Mammary microvascular endothelial cell (primary cell): ENCODE measurements at places on chromosomes 6 and 20. TPM values are rescaled to one million over a fixed set of nuclear protein-coding genes. Genes with fewer than 3 reads are reported as not detected.

Gene MBOAT1
- total RNA-seq, result 4.9 and 6.2 TPM in 2 replicates

Gene PKIB
- total RNA-seq, result 0.15 TPM in 1 of 2 replicates, not detected in the other

Gene EYA4
- total RNA-seq, result 0.33 TPM in 1 of 2 replicates, not detected in the other

Gene PCK1
- not detected in 2 replicates for total RNA-seq

Gene CDH26
- total RNA-seq, result under 0.01 TPM in 1 of 2 replicates, not detected in the other

Gene SYS1
- total RNA-seq, result 21.4 and 29.5 TPM in 2 replicates

Gene GPR6
- not detected in 2 replicates for total RNA-seq

Gene DSN1
- total RNA-seq, result 32.4 and 32.8 TPM in 2 replicates

Gene WRNIP1
- total RNA-seq, result 53.2 and 61.8 TPM in 2 replicates

Gene ADAM33
- total RNA-seq, result not detected in 2 replicates

Gene C2
- total RNA-seq, result not detected in 2 replicates

Gene SYNDIG1
- total RNA-seq, result not detected in 2 replicates

Gene GSTA2
- total RNA-seq, result not detected in 2 replicates

Gene PPIL4
- total RNA-seq, result 19.1 and 19.3 TPM in 2 replicates

Gene ADGB
- total RNA-seq, result not detected in 2 replicates

Gene PRSS16
- not detected in 2 replicates for total RNA-seq

Gene POLH
- total RNA-seq, result 27.8 and 28.3 TPM in 2 replicates

Gene SIRPB2
- total RNA-seq, result 0.07 TPM in 1 of 2 replicates, not detected in the other

Gene PCNA
- total RNA-seq, result 276 and 313 TPM in 2 replicates

Gene MATN4
- 0.20 TPM in 1 of 2 replicates, not detected in the other for total RNA-seq

Gene MAS1
- not detected in 2 replicates for total RNA-seq

Gene SOX18
- total RNA-seq, result 19.4 and 25.2 TPM in 2 replicates

Gene CMTR1
- 25.7 and 25.8 TPM in 2 replicates for total RNA-seq

Gene PDYN
- not detected in 2 replicates for total RNA-seq

Gene DYNLRB1
- 153 and 157 TPM in 2 replicates for total RNA-seq

Gene ZNF341
- total RNA-seq, result 1.6 and 2.4 TPM in 2 replicates

Gene LAMA5
- total RNA-seq, result 180 and 187 TPM in 2 replicates

Gene PI3
- total RNA-seq, result not detected in 2 replicates

Gene FBXO5
- total RNA-seq, result 22.9 and 23.7 TPM in 2 replicates

Gene IL20RA
- total RNA-seq, result 0.15 TPM in 1 of 2 replicates, not detected in the other

Gene SMLR1
- not detected in 2 replicates for total RNA-seq

Gene WFDC10B
- total RNA-seq, result not detected in 2 replicates

Gene ZSCAN9
- 7.2 and 8.0 TPM in 2 replicates for total RNA-seq

Gene DYNLT2
- total RNA-seq, result 0.74 and 1.00 TPM in 2 replicates

Gene PDE7B
- total RNA-seq, result 31.6 and 36.8 TPM in 2 replicates

Gene PBOV1
- total RNA-seq, result not detected in 2 replicates

Gene TMEM170B
- total RNA-seq, result 1.1 and 1.4 TPM in 2 replicates

Gene SPAG4
- 3.2 and 5.1 TPM in 2 replicates for total RNA-seq

Gene PPP1R3G
- total RNA-seq, result 0.33 and 0.49 TPM in 2 replicates

Gene C4A
- 0.53 and 1.3 TPM in 2 replicates for total RNA-seq

Gene HLA-DRB1
- 0.39 and 1.8 TPM in 2 replicates for total RNA-seq

Gene BIRC7
- not detected in 2 replicates for total RNA-seq

Gene CPNE5
- total RNA-seq, result 2.3 and 3.3 TPM in 2 replicates

Gene PKHD1
- total RNA-seq, result not detected in 2 replicates

Gene SH3BGRL2
- 23.8 and 27.3 TPM in 2 replicates for total RNA-seq

Gene ID1
- total RNA-seq, result 965 and 1,004 TPM in 2 replicates

Gene MYLK2
- 1.4 and 2.7 TPM in 2 replicates for total RNA-seq
